SW480 (cell line): ENCODE measurements at places on chromosomes 7 and 10.

- no peak for DNase-seq
Measured at GRCh38 chr7:80902716-80903308, 16.0 kb downstream of the SEMA3C start.

DNA sequence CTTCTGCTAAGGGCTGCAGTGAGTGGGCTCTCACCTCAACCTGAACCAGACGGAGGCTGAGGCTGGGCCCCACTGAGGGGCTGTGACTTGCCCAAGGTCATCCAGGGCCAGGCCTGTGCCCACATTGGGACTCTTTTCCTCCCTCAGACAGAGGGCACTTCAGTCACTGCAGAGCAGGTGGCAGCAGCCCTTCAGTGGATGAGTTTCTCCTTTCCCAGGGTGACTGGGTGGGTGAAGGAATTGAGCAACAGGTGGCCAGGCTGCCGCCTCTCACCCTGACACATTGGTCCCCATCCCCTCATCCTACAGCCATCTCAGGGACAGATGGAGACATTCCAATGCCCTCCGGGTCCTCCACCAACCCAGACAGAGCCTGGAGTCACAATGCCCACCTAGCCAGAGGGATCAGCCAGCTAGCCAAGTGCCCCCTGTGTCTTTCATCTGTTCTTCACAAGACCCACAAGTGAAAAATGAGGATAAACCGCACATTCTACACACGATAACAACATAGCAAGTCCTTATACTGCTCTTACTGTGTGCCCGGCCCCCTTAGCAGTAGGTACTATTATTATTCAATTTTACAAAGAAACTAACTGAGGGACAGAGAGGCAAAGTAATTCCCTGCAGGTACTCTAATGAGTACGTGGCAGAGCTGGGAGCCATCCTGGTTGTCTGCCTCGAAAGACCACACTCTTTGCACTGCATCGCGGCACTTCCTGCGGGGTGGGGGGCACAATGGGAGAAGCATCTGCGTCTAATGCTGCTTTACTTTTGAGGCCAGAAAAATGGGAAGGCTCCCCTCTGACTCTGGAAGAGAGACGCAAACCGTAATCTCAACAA lies 1.7 kb upstream of the SLC18A3 start:
- no peak for DNase-seq

DNA sequence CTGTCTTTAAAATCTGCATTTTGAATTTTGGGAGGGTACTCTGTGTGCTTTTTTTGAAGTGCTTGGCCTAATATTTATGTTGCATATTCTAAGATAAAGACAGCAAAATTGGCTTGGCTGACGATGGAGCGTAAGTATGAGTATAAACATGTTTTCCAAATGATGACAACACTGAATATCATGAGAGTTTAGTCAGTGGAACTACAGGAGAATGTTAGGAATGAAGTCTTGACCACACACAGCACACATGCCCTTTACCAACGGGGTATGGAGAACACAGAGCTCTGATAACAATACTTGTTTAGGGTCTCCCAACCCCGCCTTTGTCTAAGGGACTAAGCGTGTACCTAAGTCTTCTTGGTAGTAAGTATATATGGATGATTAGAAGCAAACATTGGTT lies 253.9 kb upstream of the FZD8 start:
- no peak for DNase-seq

- no peak for DNase-seq
Measured at GRCh38 chr7:99380823-99381663, 6.5 kb downstream of the ARPC1B start.

DNA sequence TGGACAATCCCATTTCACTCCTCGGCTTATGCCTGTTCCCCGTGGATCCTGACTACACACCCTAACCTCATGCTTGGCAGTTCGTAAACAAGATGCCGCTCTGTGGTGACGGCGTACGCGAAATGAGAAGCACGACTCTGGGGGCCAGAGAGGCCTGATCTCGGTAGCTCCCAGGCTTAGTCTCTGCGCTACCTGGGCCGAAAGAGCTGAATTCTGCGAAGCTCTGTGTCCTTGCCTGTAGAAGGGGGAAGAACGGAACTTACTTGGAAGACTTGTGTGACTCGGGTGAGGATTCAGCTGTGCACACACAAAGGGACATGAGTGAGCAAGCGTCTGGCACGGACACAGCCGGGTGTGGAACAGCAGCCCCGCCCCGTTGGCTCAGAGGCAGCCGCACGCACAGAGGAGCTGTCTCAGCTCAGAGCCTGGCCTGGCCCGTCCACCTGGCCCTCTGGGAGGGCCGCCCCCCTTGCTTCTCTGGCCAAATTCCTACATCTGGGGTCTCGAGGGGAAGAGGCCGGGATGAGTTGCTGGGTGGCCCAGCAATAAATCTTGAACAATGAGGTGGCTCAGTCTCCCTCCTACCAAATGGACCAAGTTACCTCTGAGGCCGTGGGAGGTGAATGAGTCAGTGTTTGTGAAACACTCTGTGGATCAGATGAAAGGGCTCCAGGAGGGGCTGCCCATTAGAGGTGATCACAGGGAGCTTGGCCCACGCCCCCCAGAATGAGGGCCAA lies 83.8 kb downstream of the PDGFA start:
- peak; percentile 99 for DNase-seq

- DNase-seq, result no peak
Measured at GRCh38 chr10:132109341-132110110, 43.8 kb downstream of the JAKMIP3 start.

GRCh38 chr7:127818306-127818705 lies 166.3 kb downstream of the SND1 start:
- DNase-seq, result no peak

- no peak for DNase-seq
Measured at GRCh38 chr7:42099470-42100155, 137.4 kb downstream of the GLI3 start.

GRCh38 chr10:4984971-4985594 lies 18.6 kb downstream of the AKR1C2 start:
- no peak for DNase-seq

- no peak for DNase-seq
Measured at GRCh38 chr10:44995914-44996669, 4.6 kb upstream of the ZNF22 start.

DNA sequence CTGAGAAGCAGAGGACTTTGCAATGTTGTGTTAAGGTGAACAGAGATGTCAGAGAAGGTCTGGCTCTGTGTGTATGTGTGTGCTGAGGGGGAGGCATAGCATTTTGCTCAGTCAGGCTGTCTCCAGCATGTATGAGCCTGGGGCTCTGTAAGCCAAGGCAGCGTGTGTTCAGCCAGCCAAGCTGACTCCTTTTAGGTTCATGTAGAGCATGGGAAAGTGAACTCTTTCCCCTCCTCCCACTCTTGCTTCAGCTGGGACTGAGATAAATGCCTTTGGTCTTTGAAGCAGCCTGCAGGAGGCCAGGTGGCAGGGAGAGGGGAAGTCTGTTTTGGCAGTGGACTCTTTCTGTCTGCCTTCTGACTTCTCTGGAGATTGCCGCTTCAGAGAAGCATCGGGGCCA lies 3.8 kb downstream of the SFXN2 start:
- DNase-seq, result no peak

DNA sequence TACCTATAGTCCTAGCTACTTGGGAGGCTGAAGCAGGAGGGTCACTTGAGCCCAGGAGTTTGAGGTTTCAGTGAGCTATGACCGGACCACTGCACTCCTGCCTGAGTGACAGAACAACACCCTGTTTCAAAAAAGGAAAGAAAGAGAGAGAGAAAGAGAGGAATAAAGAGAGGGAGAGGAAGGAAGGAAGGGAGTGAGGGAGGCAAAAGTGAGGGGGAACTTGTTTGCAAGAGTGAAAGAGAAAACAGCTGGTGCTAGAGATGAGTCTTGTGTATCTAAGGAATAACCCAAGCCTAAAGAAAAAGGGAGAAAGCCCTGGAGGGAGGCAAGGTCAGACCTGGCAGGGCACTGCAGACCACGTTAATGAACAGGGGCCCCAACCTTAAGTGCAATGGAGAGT lies 4.8 kb upstream of the NT5C2 start:
- DNase-seq, result no peak

DNA sequence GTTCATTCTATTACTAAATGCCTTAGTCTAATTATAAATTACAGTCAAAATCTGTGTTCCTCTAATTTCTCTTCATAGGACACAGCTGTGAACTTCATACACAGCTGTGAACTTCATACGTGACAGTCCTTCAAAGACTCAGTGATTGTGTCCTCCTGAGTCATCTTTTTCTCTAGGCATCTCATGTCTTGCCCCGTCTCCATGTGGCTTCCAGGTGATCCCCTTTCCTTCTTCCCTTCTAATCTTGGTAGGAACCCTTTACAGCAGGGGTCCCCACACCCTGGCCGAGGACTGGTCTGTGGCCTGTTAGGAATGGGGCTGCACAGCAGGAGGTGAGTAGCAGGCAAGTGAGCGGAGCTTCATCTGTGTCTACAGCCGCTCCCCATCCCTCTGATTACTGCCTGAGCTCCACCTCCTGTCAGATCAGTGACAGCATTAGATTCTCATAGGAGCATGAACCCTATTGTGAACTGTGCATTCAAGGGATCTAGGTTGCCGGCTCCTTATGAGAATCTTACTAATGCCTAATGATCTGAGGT lies 14.0 kb upstream of the EIF5AL1 start:
- no peak for DNase-seq

GRCh38 chr7:108839076-108839475 lies 269.4 kb downstream of the DNAJB9 start:
- no peak for DNase-seq
